ENCODE measurements at places on chromosomes 3 and 15.

DNA sequence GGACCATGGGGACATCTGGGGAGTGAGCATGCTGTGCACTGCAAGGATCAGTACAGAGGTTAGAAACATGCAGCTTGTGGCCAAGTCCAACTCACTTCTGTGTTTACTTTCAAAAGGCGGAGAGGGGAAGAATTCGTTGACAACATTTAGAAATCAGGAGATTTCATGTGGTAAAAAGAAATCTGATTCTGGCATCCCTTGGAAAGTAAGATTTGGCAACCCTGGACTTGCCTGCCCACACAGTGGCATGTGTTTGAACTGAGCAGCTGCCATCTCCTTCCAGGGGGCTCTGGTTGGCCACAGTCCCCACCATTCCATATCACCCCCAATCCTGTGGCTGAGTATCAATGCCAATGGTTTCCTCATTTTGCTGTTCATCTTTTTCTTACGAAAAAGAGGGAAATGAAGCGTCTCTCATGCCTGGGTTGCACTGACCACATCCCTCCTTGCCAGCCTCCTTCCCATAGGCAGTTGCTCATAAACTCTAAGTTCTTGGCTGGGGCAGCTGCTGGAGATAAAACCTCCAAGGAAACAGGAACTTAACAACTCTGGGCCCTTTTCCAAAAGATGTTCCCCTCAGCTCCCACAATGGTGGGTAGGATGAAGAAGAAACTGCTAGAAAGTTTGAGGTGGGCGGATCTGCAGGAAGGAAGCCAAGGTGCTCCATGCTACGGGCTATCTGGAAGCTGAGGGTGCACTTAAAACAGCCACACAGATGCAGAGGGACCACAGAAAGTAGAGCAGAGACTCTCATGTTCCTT lies 29.2 kb downstream of the SLC6A11 start:
- no peak for DNase-seq

- DNase-seq = no peak
These were observed 18.7 kb upstream of the SLCO2A1 start for GRCh38 chr3:134048278-134048996.

GRCh38 chr3:59189526-59189925 lies 139.7 kb upstream of the CFAP20DC start:
- no peak for DNase-seq

DNA sequence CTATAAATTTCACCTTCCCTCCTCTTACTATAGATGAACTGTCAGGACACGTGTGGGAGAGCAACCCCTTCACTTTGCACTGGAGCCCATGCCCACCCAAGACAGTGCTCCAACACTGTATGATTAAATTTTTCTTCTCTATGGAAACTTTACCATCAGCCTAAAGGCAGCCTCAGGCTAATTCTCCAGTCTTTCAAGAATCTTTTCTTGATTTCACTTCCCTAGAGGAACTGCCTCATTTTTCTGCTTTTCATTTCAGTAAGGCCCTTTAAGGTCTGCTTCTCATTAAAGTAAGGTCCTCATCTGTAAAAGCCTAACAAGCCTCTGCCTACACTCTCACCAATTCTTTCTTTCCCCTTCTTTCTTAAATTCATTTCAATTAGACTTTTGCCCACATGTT lies 137.3 kb downstream of the KCNMB2 start:
- DNase-seq = no peak

Data from stimulated activated CD4-positive, alpha-beta T cell treated with anti-CD3 and anti-CD28 coated beads, Interleukin-12 subunit alpha, Interleukin-12 subunit beta, amount 100 ng/mL, for 24 hours (primary cell).